ENCODE measurements at places on chromosomes 7 and 10. TPM values are rescaled to one million over a fixed set of nuclear protein-coding genes. Genes with fewer than 3 reads are reported as not detected.

DNA sequence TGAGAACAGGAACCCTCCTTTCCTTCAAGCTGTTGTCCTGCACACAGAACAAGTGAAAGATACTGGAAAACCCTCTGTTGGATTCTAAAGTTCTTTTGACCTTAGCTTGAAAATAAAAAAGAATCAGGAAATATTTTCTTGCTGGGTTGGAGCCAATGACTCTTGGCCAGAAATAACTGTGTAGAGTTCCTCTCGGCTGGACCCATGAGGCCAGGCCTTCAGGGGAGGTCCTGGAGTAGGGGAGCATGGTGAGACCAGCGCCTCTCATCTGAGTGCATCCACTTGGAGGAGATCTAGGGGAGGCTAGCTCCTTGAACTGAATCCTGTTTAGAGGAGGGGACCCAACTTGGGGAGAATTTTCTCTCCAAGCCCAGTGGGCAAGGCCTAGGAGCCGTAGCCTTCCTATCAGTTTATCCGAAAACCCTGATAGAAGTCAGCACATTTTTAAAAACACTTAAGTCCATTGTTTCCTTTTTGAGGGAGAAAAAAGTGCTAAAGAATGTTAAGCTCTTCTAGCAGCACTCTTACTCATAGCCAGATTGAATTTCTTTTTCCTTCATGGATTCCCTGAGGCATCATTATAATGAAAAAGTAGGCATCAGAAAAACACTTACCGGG is 635.7 kb upstream of the ANKRD30A start:
- no peak for DNase-seq

- no peak for DNase-seq
Measured at GRCh38 chr10:84054743-84055142, 84.6 kb upstream of the GHITM start.

DNA sequence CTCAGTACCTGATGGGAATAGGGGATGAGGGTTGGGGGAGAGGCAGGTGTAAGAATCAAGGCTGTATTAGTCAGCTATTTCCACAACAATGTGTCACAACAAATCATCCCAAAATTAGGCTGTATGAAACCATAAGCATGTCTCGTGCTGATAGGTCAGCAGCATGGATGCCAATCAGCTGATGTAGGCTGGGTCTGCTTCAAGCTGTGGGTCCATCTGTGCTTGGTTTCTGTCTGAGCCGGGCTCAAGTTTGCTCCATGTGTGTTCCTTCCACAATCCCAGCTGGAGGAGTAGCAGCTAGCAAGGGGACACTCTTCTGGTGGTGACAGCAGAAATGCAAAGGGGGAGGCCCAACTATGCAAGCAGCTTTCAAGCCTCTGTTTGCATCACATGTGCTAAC is 97.9 kb upstream of the ZNF746 start:
- no peak for DNase-seq

PRRT4 gene
- not detected for total RNA-seq

GRCh38 chr10:110947061-110947595 is 27.7 kb downstream of the SHOC2 start:
- no peak for DNase-seq

CAMK2B gene
- 0.17 TPM for total RNA-seq

- DNase-seq: no peak
Measured at GRCh38 chr10:60283397-60283796, 106.3 kb downstream of the ANK3 start.

GRCh38 chr7:65509368-65510186 is 135.9 kb downstream of the ZNF92 start:
- peak; percentile 14 for DNase-seq

DNA sequence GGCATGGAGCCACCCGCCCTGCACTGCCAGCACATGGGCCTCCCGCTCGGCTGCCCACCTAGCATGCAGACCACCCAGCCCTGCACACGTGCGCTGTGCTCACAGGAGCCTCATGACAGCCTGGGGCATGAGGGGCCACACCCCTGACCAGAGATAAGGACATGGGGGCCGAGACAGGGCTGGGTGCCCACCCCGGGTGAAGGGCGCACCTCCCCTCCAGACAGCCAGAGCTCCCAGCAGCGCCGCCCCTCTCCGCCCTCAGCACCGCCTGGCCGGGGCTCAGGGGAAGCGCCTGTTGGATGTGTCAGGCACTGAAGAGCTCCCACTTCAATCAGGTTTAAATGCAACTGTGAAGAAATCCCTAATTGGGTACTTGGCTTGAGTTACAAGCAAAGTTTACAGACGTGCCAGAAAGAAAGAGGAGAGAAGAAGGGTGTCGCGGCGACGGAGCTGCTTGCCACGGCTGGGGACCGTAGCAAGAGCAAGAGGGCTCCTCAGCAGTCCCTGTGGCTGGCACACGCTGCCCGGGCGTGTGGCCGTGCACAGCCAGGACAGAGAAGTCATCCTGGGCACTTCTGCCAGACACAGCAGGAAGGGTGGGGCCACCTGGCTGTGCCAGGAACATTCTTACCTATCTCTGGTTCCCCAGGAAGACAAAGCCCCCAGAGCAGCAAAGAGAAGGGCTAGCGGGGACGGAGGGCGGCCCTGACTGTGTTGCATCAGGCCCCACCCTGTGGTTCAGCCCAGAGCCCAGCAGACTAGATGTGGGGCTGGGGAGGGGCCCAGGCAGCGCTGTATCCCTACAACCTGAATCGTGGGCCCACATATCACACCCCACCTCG is 247.4 kb downstream of the ELFN1 start:
- no peak for DNase-seq

Data from activated B cell treated with CpG ODN at 0.5 μM for 24 hours (primary cell).